ENCODE measurements at places on chromosomes 2 and 18. TPM values are rescaled to one million over a fixed set of nuclear protein-coding genes. Genes with fewer than 3 reads are reported as not detected.
A peak's percentile ranks its signal among the peaks of the same experiment; 100 is the strongest.

DNA sequence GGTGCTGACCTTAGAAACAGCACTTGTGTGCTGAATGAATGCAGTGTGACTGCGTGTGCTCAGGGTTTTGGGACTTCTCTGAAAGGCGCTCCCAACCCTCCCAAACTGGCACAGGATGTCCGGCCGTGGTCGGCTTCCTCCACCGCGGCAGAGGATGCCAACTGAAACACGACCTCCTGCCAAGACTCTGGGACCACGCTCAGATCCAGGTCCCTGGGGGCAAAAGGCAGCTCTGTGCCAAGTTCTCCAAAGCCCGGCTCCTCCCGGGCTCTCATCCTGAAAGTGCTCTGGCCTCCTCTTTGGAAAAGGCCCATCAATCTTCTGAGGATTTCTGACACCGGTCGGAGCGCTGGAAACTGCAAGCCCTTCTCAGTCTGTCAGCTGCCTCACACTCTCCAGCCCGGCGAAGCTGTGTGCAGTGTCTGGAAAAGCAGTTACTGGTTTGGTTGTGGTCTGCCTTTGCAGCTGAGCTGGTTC lies 32.3 kb upstream of the ZBTB7C start:
- DNase-seq: peak; percentile 66

DNA sequence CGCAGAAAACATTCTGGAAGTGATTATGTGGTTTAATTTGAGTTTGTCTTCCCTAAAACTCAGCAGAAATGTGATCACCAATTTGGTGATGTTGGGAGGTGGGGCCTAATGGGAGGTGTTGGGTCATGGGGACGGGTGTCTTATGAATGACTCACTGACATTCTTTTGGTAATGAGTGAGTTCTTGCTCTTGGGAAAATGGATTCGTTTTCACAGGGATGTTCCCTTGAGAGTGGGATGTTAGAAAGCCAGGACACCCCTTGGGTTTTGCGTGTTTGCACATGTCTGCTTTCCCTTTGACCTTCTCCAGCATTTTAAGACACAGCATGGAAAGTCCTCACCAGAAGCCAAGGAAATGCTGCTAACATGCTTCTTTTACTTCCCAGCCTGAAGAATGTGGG lies 321.5 kb upstream of the NT5C1B start:
- DNase-seq: peak; percentile 37

Gene DIPK1C
- not detected for total RNA-seq

Gene MYOM1
- 0.05 TPM for total RNA-seq

Gene WNT10A
- total RNA-seq: not detected

Gene CYS1
- total RNA-seq: 2.0 TPM
